ENCODE measurements at places on chromosomes 3 and 15. TPM values are rescaled to one million over a fixed set of nuclear protein-coding genes. Genes with fewer than 3 reads are reported as not detected.

The TUSC7 gene
- not detected for total RNA-seq

The HTR3E gene
- not detected for total RNA-seq

The PTH1R gene
- 0.34 TPM for total RNA-seq

The GCSAM gene
- total RNA-seq = not detected

The LIPH gene
- total RNA-seq = not detected

The GOLGA8T gene
- 0.47 TPM for total RNA-seq

The PLCB2 gene
- 8.7 TPM for total RNA-seq

The RCN2 gene
- 159 TPM for total RNA-seq

The DOCK3 gene
- total RNA-seq = 5.0 TPM

The CGNL1 gene
- 1.2 TPM for total RNA-seq

The SATB1 gene
- total RNA-seq = 22.3 TPM

The AHSG gene
- not detected for total RNA-seq

The PLA2G4D gene
- total RNA-seq = not detected

The GABRB3 gene
- total RNA-seq = 23.7 TPM

The GOLGA6L26 gene
- not detected for total RNA-seq

The DAZL gene
- not detected for total RNA-seq

The ULK4 gene
- total RNA-seq = 10.2 TPM

The FETUB gene
- total RNA-seq = not detected

The RBMS3 gene
- total RNA-seq = 35.4 TPM

The ZNF502 gene
- total RNA-seq = not detected

The PARP16 gene
- 15.5 TPM for total RNA-seq

The ADAM10 gene
- 116 TPM for total RNA-seq

The MORC1 gene
- not detected for total RNA-seq

The A4GNT gene
- not detected for total RNA-seq

The DPPA2 gene
- total RNA-seq = 1.1 TPM

The DCBLD2 gene
- total RNA-seq = 89.1 TPM

The LRRIQ4 gene
- 0.16 TPM for total RNA-seq

The IL17RD gene
- 52.1 TPM for total RNA-seq

The CHL1 gene
- 0.14 TPM for total RNA-seq

The TM4SF1 gene
- total RNA-seq = not detected

The FBXO40 gene
- total RNA-seq = not detected

The PP2D1 gene
- not detected for total RNA-seq

The GPR149 gene
- not detected for total RNA-seq

The NOX5 gene
- not detected for total RNA-seq

The PATL2 gene
- 0.35 TPM for total RNA-seq

The UNC13C gene
- total RNA-seq = 1.5 TPM

The ITIH3 gene
- total RNA-seq = not detected

The FOXL2NB gene
- not detected for total RNA-seq

The GXYLT2 gene
- total RNA-seq = 0.82 TPM

The TRPM1 gene
- not detected for total RNA-seq

The BRPF1 gene
- 36.9 TPM for total RNA-seq
